ENCODE measurements at places on chromosomes 16 and 17. TPM values are rescaled to one million over a fixed set of nuclear protein-coding genes. Genes with fewer than 3 reads are reported as not detected.

DNA sequence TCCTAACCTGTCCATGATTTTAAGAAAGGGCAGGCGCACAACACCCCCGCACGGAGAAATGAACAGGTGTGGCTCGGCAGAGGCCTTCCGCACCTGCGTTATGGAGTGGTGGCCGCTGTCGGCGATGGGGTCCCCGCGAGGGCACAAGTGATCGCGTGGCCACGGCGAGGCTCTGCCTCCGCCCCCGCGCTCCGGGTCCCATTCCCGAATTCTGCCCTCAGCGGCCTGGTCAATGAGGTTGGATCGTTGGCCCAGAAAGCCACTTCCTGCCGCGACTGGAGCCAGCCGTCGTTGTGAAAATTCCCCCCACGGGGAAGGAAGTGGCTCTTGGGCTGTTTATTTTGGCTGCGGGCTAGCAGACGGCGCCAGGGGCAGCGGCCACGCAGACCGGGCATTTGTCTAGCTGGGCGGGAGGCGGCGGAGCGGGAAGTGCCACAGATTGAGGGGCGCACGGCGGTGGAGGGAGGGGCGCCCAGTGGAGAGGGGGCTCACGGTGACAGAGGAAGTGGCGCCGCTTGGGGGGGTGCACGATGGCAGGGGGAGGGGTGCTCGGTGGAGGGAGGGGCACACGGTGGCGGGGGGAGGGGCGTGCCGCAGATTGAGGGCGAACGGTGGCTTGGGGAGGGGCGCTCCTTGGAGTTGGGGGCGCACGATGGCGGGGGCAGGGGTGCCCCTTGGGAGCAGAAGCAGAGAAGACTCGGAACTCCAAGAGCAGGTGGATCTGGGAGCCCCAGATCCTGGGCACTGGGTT, 25.0 kb downstream of the MRC2 start:
- peak overlapping the region; percentile 58 for H3K27ac ChIP-seq
- peak; percentile 83 for DNase-seq
- H3K36me3 ChIP-seq, result no peaks in the 10 kb centered on the region
- H3K27me3 ChIP-seq, result no peaks in the 10 kb centered on the region
- H3K4me1 ChIP-seq, result peaks cover 34% of the 10 kb centered on the region

GRCh38 chr16:86138121-86139085, 239.4 kb downstream of the IRF8 start:
- no peaks in the 10 kb centered on the region for H3K4me1 ChIP-seq
- no peak for DNase-seq
- H3K4me3 ChIP-seq, result no peak overlapping the region
- no peak overlapping the region for H3K27ac ChIP-seq
- H3K27me3 ChIP-seq, result peaks cover 11% of the 10 kb centered on the region
- H3K36me3 ChIP-seq, result no peaks in the 10 kb centered on the region

DNA sequence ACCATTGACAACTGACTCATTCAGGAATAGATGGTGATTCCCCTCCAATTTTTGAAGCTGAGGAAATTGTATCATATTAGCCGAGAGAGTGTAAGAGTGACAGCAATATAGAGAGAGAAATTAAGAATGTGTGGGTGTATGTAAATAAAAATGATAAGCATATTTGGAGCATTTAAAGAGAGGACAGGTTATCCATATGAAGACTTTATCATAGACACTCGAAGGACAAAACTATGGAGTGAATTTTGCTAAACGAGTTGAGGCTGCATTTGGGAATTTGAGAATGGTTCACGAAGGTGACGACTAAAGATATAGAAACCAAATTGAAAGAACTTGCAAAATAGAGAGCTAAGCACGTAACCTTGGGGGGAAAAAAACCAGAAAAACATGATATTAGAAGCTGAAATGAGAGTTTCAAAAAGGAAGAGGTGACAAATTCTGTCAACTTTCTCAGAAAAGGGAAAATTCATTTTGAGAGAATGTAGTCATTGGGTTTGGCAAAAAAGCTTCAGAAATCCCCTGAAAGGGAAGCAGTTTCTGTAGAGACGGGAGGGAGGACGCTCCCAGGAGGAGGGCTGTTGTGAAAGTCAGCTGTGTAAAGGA, 129.7 kb downstream of the KCNJ2 start:
- H3K27me3 ChIP-seq, result no peaks in the 10 kb centered on the region
- H3K4me1 ChIP-seq, result no peaks in the 10 kb centered on the region
- no peak overlapping the region for H3K4me3 ChIP-seq
- no peak for DNase-seq
- H3K36me3 ChIP-seq, result no peaks in the 10 kb centered on the region

TP53TG3D gene
- total RNA-seq, result 1.2 TPM

STX1B gene
- 0.46 TPM for total RNA-seq

DNA sequence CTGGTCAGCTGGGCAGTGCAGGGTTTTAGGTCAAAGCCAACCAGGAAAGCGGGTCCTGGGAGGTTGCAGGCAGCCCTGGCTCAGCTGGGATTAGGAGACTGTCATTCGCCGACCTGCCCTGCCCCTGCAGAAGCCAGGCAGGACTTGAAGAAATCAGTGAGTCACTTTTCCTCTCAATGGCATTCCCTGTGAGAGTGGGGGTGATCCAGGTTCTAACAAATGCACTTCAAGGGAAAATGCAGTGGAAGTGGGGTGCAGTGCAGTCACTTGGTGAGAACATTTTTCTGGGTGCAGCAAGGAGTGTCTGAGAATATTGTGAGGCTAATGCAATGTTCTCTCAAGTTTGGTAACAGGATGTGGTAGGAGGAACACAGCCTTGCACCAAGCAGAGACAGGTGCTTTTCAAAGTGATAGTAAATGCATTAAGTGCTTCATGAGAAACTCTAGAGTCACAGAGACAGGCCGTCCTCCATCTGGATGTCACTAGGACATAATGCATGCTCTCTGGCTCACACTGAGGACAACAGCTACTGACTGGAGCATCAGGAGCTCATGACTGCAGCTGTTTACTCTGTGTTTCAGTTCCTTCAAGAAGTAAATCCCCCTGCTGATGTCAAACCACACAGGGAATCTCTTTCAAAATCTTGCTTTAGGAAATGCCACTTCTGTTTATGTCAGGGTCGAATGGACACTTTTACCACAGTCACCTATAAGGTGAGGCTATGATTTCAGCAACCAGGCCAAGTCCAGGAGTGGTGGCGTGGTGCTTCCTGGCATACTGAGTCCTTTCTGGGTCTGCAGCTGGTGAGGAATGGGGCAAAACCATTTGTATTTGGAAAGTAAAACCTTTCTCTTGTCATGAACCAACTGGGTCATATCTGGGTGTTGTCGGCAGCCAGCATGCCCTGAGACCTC, 16.7 kb downstream of the CDK5R1 start:
- peak overlapping the region; percentile 95 for H3K27ac ChIP-seq
- peaks cover 26% of the 10 kb centered on the region for H3K4me1 ChIP-seq
- H3K4me3 ChIP-seq, result no peak overlapping the region
- peak; percentile 81 for DNase-seq
- H3K27me3 ChIP-seq, result no peaks in the 10 kb centered on the region

GRCh38 chr17:4625181-4625617, 16.3 kb downstream of the ALOX15 start:
- H3K4me3 ChIP-seq, result no peak overlapping the region
- H3K36me3 ChIP-seq, result no peaks in the 10 kb centered on the region
- H3K27ac ChIP-seq, result no peak overlapping the region
- no peaks in the 10 kb centered on the region for H3K27me3 ChIP-seq

DNA sequence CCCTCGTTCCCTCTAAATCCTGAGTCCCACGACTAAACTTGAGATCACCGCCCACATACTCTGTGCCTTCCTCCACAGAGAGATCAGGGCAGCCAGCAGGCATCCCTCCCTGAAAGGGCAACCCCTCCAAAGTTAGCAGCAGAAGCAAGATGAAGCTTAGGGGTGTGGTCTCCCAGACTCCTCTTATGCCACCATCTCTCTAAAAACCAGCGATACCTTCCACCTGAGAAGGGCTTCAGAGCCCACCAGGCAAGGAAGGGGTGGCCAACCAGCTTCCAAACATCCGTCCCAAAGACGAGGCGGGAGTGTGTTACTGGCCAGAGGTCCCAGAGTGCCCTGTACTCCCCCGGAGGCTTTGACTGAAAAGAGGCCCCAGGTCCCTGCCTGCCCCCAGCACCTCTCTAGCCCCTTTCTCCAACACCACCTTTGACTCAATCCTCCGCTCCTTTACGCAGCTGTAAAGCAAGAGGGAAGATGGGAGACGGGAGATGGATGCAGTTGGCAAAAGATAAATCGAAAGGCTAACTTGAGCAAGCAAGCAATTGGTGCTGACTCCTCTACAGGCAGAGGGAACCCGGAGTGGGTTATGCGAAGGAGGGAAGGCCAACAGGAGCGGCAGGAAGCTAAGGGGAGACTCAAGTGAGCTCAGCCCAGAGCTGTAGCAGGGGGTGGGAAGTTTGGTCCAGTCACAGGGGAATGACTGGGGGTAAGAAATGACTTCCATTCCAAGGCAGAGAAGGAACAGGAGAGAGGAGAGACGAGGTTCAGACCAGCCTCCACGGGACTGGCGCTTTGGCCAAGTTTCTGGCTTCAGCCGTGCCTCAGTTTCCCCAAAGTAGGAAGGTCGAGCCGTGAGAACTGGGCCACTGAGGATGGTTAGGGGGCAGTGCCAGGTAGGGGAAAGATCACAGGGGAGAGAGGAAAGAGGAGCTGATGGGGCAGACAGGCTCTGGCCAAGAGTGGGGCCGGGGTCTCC, 1.0 kb downstream of the ST3GAL2 start:
- peak overlapping the region; percentile 78 for H3K27ac ChIP-seq
- no peaks in the 10 kb centered on the region for H3K27me3 ChIP-seq
- no peak for DNase-seq
- peaks cover 56% of the 10 kb centered on the region for H3K4me1 ChIP-seq
- no peaks in the 10 kb centered on the region for H3K36me3 ChIP-seq
- H3K4me3 ChIP-seq, result peak overlapping the region; percentile 59

GRCh38 chr17:63587770-63588169, 12.9 kb upstream of the TACO1 start:
- H3K4me3 ChIP-seq, result no peak overlapping the region
- no peak for DNase-seq
- H3K36me3 ChIP-seq, result peaks cover 4% of the 10 kb centered on the region

SLC38A8 gene
- total RNA-seq, result not detected

- no peak for DNase-seq
- no peaks in the 10 kb centered on the region for H3K27me3 ChIP-seq
- H3K27ac ChIP-seq, result no peak overlapping the region
- peaks cover 100% of the 10 kb centered on the region for H3K36me3 ChIP-seq
- peaks cover 3% of the 10 kb centered on the region for H3K4me1 ChIP-seq
- no peak overlapping the region for H3K4me3 ChIP-seq
These were observed 66.9 kb upstream of the GSG1L start for GRCh38 chr16:28130099-28131088.

- DNase-seq, result no peak
- H3K27me3 ChIP-seq, result peaks cover 17% of the 10 kb centered on the region
- H3K27ac ChIP-seq, result no peak overlapping the region
- H3K4me1 ChIP-seq, result no peaks in the 10 kb centered on the region
- no peaks in the 10 kb centered on the region for H3K36me3 ChIP-seq
- H3K4me3 ChIP-seq, result no peak overlapping the region
These were observed 221.8 kb upstream of the TNRC6C start for GRCh38 chr17:77736721-77737120.

DNA sequence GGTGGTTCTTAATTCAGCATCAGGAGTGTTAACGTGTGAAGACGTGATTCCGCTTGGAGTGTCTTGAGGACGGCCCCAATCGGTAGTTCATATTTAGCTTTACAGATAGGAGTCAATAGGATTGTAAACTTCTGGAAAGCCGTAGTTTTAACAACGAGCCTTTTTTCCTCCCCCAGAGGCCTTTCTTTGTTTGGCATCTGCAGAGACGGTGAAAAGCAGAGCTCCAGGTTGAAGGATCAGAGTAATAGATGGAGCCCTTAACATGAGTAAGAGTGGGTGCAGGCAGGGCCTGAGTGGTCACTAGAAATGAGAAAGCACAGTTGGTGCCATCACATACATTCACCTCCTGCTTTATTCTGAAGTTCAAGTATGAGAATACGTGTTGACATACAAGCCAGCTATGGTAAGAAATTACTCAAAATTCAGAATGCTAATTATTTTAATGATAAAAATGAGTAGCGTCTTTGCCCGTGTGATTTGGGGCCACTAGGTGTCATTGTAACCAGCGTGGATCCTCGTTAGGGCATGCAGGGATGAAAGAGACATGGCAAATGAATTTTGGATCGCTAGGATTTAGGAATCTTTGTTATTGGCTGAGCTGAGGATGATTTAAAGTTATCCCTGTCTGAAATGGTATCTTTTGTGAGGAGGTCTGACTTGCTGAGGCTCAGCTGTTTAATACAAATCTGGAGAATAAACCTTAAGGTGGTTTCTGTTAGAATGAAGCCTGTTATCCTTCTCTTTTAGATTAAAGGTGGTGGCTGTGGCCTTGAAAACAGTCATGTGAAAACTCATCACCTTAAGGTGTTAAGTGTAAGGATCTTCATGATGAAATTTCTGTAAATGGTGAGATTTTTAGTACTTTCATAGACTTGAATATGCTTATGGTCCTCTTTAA, 18.6 kb downstream of the PRCD start:
- H3K27ac ChIP-seq, result peak overlapping the region; percentile 93
- peaks cover 41% of the 10 kb centered on the region for H3K36me3 ChIP-seq
- H3K4me3 ChIP-seq, result peak overlapping the region; percentile 85

GRCh38 chr17:65102788-65103187, 34.4 kb upstream of the RGS9 start:
- H3K27me3 ChIP-seq, result no peaks in the 10 kb centered on the region
- DNase-seq, result no peak
- no peak overlapping the region for H3K4me3 ChIP-seq

- no peak for DNase-seq
- H3K27ac ChIP-seq, result no peak overlapping the region
- H3K4me3 ChIP-seq, result peak overlapping the region; percentile 33
- H3K36me3 ChIP-seq, result no peaks in the 10 kb centered on the region
- H3K27me3 ChIP-seq, result no peaks in the 10 kb centered on the region
These were observed 188.6 kb upstream of the PSMD7 start for GRCh38 chr16:74107795-74108610.

DNA sequence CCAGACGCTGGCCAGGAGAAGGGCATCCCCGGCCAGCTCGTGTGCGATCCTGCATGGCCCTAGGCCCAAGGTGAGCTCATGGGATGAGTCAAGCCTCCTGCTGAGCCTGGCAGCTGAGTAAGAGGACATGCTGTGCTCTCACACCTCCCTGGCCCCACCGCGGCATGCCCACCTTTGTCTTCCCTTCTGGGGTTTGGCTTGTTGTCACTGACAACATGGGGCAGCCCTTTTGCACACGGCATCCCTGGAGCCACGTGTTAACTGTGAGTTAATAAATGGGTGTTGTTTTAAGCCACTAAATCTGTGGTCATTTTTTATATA, 8.9 kb upstream of the TNS4 start:
- H3K36me3 ChIP-seq, result no peaks in the 10 kb centered on the region
- H3K4me1 ChIP-seq, result peaks cover 3% of the 10 kb centered on the region
- peak; percentile 59 for DNase-seq
- H3K27ac ChIP-seq, result no peak overlapping the region
- H3K4me3 ChIP-seq, result no peak overlapping the region
- no peaks in the 10 kb centered on the region for H3K27me3 ChIP-seq

DNA sequence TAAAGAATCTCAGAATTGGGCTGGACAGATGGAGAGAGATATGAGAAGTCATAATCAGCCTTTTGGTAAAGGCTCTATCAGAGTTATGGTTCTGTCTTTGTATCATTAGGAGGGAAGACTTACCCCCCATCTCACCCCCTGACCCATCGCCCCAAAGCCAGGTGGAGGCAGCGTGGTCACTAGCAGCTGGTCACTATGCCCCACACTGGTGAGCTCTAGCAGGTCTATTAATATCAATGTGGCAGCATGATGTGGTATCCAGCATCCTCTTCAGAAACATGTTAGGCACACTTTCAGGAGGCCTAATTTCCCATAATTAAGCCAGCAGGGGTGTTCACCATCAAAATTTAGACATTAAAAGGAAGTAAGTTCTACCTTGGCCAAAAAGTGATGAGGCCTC, 183.8 kb upstream of the COX10 start:
- no peak overlapping the region for H3K27ac ChIP-seq
- H3K4me1 ChIP-seq, result no peaks in the 10 kb centered on the region
- no peak overlapping the region for H3K4me3 ChIP-seq
- H3K27me3 ChIP-seq, result no peaks in the 10 kb centered on the region

CHST5 gene
- total RNA-seq, result not detected
